ENCODE measurements at places on chromosomes 5 and 9.

DNA sequence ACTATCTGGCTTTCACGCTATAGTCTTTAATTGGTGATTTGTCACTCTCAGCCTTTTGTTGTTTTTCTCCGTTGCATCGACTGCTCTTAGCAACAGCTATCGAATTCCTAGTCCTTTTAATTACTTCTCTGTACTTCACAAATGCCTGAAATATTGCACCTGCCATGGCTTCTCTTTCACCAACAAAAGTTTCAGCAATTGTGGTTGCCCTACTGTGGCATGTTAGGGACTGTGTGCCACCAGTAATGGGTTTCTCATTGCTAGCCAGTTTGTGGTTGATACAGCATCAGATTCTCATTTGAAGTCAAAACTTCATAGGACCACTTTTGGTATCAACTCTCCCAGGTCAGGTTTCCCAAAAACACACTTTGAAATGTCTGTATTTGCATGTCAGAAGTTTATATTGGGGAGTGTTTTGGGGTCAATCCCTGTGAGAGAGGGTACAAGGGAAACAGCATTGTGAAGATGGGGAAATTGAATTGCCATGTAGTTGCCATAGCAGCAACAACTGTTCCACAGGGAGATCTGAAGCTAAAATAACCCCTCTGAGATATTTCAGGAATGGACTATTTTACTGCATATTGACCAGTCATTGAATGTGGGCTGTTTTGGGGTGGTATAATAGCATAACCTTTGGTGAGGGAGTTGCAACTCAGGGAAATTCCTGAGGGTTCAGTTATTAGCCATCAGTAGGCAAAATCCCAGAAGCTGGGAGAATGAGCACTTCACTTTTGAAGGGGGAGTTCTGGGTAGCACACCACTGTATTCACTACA lies 99.2 kb downstream of the WDR70 start:
- DNase-seq = no peak

- no peak for DNase-seq
These were observed 74.5 kb upstream of the TBCA start for GRCh38 chr5:77850536-77851175.

DNA sequence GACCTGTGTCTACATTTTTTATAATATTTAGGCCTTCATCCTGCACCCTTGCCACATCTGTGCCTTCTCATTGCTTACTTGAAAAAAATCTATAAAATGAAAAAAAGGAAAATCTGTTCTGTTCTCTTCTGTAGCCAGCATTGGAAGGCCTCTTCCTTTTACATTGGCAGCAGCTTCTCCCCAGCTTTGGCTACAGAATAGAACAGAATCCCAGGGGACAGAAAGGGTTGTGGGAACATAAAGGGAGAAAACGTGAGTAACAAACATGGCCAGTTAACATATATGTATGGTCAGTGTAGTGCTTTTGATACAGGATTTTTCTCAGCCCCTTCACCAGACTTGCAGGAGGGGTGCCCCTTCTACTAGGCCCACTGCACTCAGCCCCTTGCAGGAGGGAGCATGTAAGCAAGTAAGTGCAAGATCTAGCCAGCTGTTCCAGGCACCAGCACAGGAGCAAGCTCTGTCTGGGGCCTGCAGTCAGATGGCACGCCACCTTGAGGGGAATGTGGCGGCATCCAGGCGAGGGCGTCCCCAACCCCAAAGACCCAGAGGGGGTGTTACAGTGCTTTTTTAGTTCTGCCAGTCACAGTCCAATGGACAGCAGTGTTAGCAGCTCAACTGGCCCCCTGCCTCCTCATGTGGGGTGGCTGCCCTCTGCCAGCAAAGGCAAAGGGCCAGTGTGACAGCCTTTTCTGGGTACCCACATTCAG lies 330.5 kb upstream of the ZNF462 start:
- no peak for DNase-seq

DNA sequence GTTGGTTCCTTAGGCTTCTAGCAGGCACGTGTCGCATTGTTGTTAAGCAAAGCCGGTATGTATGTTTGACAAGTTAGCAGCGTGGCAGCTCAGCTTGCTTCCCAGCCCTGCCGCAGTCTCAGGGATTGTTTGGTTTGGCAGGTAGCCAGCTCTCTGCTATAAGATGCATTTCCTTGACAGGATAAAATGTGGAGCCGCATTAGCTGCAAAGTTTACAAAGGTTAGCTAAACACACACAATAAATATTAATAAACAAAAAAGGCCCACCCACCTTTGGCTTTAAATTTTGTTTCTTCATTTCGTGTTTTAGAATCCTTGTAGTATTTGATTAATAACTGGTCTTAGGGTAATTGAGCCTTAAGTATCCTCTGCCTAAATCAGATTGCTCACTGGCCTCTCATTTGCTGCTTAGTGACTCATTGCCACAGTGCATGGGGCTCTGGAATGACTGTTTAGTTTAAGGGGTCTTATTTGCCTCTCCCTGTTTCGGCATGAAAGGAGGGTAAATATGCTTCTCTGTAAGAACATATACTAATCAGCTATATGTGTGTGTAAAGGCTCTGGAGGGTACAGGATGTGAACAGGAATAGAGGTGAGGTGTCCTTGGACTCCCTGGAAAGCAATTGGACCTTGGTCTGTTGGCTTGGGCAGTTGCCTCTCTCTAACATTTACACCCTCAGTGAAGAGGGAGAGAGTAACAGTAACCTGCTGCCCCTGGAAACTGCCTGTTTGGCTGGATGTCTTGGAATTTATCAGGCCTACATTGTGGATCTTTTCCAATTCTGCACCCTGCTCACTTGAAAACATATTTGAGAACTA lies 122.0 kb downstream of the GDNF start:
- DNase-seq = no peak

GRCh38 chr9:38619556-38620447 lies 594 bp downstream of the ANKRD18A start:
- no peak for DNase-seq
